ENCODE measurements at places on chromosomes 7 and 10. TPM values are rescaled to one million over a fixed set of nuclear protein-coding genes. Genes with fewer than 3 reads are reported as not detected.

CALHM2 gene
- total RNA-seq = 3.6 TPM

DNA sequence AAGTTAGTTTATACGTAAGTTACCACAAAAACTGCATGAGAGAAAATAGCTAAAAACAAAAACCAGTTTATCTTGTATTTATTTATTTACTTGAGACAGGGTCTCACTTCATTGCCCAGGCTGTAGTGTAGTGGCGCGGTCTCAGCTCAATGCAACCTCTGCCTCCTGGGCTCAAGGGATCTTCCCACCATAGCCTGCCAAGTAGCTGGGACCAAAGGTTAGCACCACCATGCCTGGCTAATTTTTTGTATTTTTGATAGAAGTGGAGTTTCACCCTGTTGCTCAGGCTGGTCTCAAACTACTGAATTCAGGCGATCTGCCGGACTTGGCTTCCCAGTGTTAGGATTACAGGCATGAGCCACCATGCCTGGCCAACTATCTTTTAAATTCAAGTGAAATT, 277.4 kb downstream of the PLXDC2 start:
- no peak overlapping the region for H3K27ac ChIP-seq
- no peak overlapping the region for H3K4me3 ChIP-seq
- DNase-seq = no peak
- H3K27me3 ChIP-seq = no peaks in the 10 kb centered on the region

PKD2L1 gene
- 0.19 TPM for total RNA-seq

NEURL1 gene
- total RNA-seq = 1.6 TPM

ALOX5 gene
- 6.7 TPM for total RNA-seq

DNA sequence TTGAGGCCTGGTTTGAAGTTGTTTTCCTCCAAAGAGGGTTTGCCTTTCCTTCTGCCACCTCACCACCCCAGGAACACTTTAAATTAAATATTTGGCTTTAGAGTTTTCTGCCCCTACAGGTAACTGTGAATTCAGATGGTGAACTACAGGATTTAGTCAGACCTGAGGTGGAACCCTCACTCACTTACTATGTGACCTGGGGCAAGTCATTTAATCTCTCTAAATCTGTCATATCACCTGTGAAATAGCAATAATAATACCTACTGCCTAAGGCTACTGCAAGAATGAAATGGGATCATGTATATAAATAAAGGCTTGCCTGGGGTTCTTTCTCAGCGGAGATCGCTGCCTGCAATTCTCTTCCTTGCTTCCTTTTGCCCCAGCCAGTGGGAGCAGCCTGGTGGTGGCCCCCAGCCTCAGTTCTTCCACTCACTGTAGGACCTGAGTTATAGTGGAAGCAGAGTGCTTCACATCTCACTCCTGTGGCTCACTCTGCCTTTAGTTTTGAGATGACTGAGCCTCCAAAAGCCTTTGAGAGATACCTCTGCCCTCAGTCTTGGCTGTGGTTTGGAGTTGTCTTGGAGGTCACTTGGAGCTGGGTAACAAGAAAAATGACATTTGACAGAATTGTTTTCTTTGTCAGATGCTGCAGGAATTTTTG, 6.1 kb upstream of the ANKRD2 start:
- DNase-seq = no peak
- H3K27ac ChIP-seq = no peak overlapping the region
- no peaks in the 10 kb centered on the region for H3K4me1 ChIP-seq

- no peak overlapping the region for H3K27ac ChIP-seq
- no peaks in the 10 kb centered on the region for H3K27me3 ChIP-seq
- H3K4me3 ChIP-seq = no peak overlapping the region
- DNase-seq = no peak
These were observed 3.7 kb upstream of the PRKAR1B start for GRCh38 chr7:730501-731439.

- H3K4me1 ChIP-seq = no peaks in the 10 kb centered on the region
- H3K36me3 ChIP-seq = no peaks in the 10 kb centered on the region
- H3K27ac ChIP-seq = no peak overlapping the region
- no peak overlapping the region for H3K4me3 ChIP-seq
- H3K27me3 ChIP-seq = no peaks in the 10 kb centered on the region
These were observed 37.9 kb downstream of the JAZF1 start for GRCh38 chr7:28142650-28143049.

- H3K4me3 ChIP-seq = no peak within 1 kb of the TSS
- H3K27me3 ChIP-seq = no peaks in the 10 kb centered on the region
- no peaks in the 10 kb centered on the region for H3K4me1 ChIP-seq
- no peaks in the 10 kb centered on the region for H3K36me3 ChIP-seq
These were observed at the start of gene GPR141 for GRCh38 chr7:37683246-37684120. GPR141 (plus strand) TSS chr7:37683766; CDS start chr7:37740394, 56,628 bp downstream.

DNA sequence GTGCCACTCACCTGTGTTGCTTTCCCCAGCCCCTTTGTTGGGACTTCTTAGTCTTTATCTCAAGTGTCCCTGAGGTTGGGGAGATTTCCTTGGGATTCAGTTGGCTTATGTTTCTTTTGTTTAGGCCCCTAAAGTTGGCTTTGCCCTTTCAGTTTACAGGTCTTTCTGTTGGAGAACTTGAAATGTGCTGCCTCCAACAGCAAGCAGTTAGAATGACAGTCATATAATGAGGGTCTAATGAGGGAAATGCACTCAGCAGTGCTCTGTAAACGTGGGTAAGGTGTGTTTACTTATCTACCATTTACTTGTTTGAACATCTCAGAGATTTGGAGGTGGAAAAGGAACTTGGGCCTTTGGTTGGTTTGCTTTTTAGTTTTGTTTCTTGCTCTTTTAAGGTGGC, 191.4 kb upstream of the STK17A start:
- H3K4me3 ChIP-seq = no peak overlapping the region
- H3K36me3 ChIP-seq = no peaks in the 10 kb centered on the region
- no peak for DNase-seq
- no peak overlapping the region for H3K27ac ChIP-seq

DNA sequence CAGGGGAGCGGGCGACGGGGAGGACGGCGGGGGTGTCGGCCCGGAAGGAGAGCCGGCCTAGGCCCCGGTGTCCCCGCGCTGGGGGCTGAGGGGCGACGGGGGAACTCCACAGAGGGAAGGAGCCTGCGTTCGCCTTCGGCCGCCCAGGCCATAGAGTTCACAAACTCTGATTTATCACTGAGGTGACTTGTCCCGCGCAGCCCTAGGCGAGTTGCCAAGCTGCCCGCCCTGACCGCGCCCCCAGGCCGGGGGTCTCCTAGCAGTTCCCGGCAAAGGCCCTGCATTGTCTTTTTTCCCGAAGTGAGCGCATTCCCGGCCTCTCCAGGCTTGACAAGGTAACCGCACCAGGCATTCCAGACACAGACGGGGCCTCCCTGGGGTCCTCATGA, 2.9 kb upstream of the NKX6-2 start:
- H3K4me1 ChIP-seq = no peaks in the 10 kb centered on the region
- no peak for DNase-seq
- H3K27me3 ChIP-seq = peaks cover 69% of the 10 kb centered on the region
- no peaks in the 10 kb centered on the region for H3K36me3 ChIP-seq
- no peak overlapping the region for H3K4me3 ChIP-seq

GRCh38 chr7:49643321-49643720, 130.1 kb upstream of the VWC2 start:
- H3K4me1 ChIP-seq = no peaks in the 10 kb centered on the region
- no peak overlapping the region for H3K4me3 ChIP-seq
- DNase-seq = no peak

- no peaks in the 10 kb centered on the region for H3K4me1 ChIP-seq
- no peaks in the 10 kb centered on the region for H3K27me3 ChIP-seq
- no peaks in the 10 kb centered on the region for H3K36me3 ChIP-seq
- DNase-seq = no peak
These were observed 249.4 kb downstream of the COBL start for GRCh38 chr7:51067258-51067657.

- DNase-seq = no peak
- no peak overlapping the region for H3K27ac ChIP-seq
- H3K4me1 ChIP-seq = no peaks in the 10 kb centered on the region
- H3K36me3 ChIP-seq = no peaks in the 10 kb centered on the region
- H3K27me3 ChIP-seq = no peaks in the 10 kb centered on the region
- H3K4me3 ChIP-seq = no peak overlapping the region
These were observed 115.8 kb downstream of the TMEM130 start for GRCh38 chr7:98753989-98754479.

CYP3A7 gene
- total RNA-seq = 0.99 TPM

DNA sequence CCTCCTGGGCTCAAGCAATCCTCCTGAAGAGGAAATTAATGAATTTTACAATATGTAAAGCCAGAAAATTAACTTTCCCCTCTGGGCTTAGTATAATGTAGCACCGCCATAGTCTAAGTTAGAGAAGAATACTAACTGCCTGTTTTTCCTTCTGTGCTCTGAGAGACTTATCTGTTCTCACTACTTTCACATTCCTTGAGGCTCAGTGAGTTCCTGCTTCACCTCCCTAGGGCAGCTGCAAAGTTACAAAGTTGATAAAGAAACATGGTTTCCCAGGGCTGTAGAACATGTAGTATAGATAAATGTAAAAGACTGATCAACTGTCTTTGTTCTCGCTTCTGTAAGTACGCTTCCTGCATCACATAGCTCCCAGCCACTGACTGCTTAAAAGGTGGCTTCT, 16.0 kb upstream of the OLAH start:
- no peak for DNase-seq
- no peaks in the 10 kb centered on the region for H3K27me3 ChIP-seq
- H3K4me3 ChIP-seq = no peak overlapping the region
- H3K4me1 ChIP-seq = no peaks in the 10 kb centered on the region
- no peak overlapping the region for H3K27ac ChIP-seq

GRCh38 chr10:79947083-79947415, 1.9 kb downstream of the SFTPD start:
- no peak overlapping the region for H3K27ac ChIP-seq
- H3K36me3 ChIP-seq = no peaks in the 10 kb centered on the region
- H3K4me1 ChIP-seq = no peaks in the 10 kb centered on the region
- no peak overlapping the region for H3K4me3 ChIP-seq

DNA sequence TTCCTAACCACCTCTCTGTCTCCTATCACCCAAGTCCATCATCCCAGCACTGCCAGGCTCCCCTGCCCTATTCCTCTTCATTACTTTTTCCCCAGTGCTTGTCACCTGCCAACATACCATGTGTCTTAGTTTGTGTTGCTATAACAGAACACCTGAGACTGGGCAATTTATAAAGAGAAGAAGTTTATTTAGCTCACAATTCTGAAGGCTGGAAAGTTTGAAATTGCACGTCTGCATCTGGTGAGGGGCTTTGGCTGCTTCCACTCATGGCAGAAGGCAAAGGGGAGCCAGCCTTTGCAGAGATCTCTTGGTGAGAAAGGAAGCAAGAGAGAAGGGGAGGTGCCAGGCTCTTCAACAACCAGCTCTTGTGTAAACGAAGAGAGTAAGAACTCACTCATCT, 47.3 kb downstream of the DRGX start:
- peaks cover 18% of the 10 kb centered on the region for H3K4me1 ChIP-seq
- DNase-seq = no peak
- no peak overlapping the region for H3K27ac ChIP-seq
- no peaks in the 10 kb centered on the region for H3K36me3 ChIP-seq
- no peaks in the 10 kb centered on the region for H3K27me3 ChIP-seq
- H3K4me3 ChIP-seq = no peak overlapping the region

GRCh38 chr7:131623154-131623553, 66.7 kb upstream of the PODXL start:
- H3K27me3 ChIP-seq = peaks cover 8% of the 10 kb centered on the region
- no peak for DNase-seq
- no peaks in the 10 kb centered on the region for H3K36me3 ChIP-seq
- no peaks in the 10 kb centered on the region for H3K4me1 ChIP-seq
- H3K4me3 ChIP-seq = no peak overlapping the region

DNA sequence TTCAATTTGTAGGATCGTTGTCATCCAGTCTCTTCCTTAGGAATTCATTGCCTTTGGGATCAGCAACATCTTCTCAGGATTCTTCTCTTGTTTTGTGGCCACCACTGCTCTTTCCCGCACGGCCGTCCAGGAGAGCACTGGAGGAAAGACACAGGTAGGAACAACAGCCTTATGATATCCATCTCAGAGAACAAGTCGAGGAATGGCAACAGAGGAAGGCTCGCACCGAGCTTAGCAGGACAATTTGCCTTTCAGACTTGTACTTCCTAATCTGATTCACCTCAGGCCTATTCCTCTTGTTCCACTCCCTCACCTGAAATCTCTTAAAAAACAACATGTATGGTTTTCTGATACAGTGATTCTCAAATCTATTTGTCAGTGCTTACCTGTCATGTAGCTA, 29.5 kb downstream of the SLC26A4 start:
- H3K4me3 ChIP-seq = no peak overlapping the region
- no peak for DNase-seq
- H3K27me3 ChIP-seq = no peaks in the 10 kb centered on the region
- H3K4me1 ChIP-seq = peaks cover 7% of the 10 kb centered on the region

- H3K36me3 ChIP-seq = no peaks in the 10 kb centered on the region
- no peaks in the 10 kb centered on the region for H3K27me3 ChIP-seq
- DNase-seq = no peak
- no peak overlapping the region for H3K27ac ChIP-seq
- H3K4me1 ChIP-seq = no peaks in the 10 kb centered on the region
- no peak overlapping the region for H3K4me3 ChIP-seq
These were observed 71.5 kb downstream of the CDK1 start for GRCh38 chr10:60849740-60850139.

FAM237B gene
- total RNA-seq = not detected

DNA sequence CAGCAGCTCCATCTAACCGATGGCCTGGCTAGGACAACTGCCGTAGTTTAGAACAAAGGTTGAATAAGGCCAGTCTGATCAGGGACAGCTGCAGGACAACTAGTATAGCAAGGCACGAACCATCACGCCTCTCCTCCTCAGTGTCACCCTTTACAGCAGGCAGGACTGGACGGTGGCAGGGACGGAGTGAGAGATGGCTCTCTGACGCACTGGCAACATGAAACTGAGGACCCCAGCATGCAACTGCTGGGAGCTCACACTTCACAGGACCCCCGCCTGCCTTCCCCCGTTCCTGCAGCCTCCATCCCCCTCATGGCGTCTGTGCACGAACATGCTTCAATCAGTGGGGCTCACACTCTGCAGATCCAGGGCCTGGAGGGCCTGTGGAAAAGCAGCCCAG, 53.7 kb downstream of the ZRANB1 start:
- peaks cover 6% of the 10 kb centered on the region for H3K4me1 ChIP-seq
- no peak overlapping the region for H3K4me3 ChIP-seq
- no peak for DNase-seq

DNA sequence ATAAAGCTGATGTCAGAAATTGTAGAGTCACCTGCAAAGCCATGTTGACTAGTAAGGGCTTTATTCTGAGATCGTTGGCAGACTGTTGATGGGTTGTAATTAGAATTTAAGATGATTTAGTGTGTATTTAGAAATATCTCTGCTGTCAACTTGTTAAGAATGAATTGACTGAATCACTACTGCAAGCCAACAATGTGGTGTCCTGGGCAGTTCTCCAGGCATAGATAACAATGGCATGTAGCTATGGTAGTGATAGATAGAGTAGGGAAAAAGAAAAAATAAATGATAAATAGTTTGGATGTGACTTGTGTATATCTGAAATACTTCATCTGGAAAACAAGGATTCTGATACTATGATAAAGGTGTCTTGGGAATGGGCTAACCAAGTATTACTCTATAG, 640.2 kb downstream of the ARL4A start:
- H3K4me3 ChIP-seq = no peak overlapping the region
- H3K4me1 ChIP-seq = no peaks in the 10 kb centered on the region
- no peaks in the 10 kb centered on the region for H3K36me3 ChIP-seq

GRCh38 chr7:69411018-69411417, 187.3 kb upstream of the AUTS2 start:
- no peaks in the 10 kb centered on the region for H3K27me3 ChIP-seq
- no peak for DNase-seq
- no peak overlapping the region for H3K27ac ChIP-seq
- no peaks in the 10 kb centered on the region for H3K36me3 ChIP-seq
- H3K4me3 ChIP-seq = no peak overlapping the region
- H3K4me1 ChIP-seq = peaks cover 8% of the 10 kb centered on the region

- no peaks in the 10 kb centered on the region for H3K4me1 ChIP-seq
- no peak for DNase-seq
- H3K36me3 ChIP-seq = no peaks in the 10 kb centered on the region
- no peak overlapping the region for H3K4me3 ChIP-seq
- H3K27ac ChIP-seq = no peak overlapping the region
These were observed 203.7 kb downstream of the ARHGAP21 start for GRCh38 chr10:24519950-24520349.

All from thymus (tissue), 14 donors.